ENCODE measurements at places on chromosomes 4 and X. TPM values are rescaled to one million over a fixed set of nuclear protein-coding genes. Genes with fewer than 3 reads are reported as not detected.

DNA sequence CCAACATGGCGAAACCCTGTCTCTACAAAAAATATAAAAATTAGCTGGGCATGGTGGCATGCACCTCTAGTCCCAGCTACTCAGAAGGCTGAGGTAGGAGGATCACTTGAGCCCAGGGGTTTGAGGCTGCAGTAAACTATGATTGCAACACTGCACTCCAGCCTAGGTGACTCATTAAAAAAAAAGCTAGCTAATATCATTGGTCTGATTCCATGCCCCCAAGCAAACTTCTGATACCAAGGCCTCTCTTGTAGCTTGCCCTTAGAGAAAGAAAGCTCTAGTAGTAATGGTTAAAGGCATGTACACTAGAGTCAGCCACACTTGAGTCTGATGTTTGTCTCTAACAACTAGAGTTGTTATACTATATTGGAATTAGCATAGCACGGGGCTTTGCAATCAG lies 32.6 kb upstream of the PHF8 start:
- DNase-seq = no peak

Gene ANOS1
- total RNA-seq = 0.99 TPM

DNA sequence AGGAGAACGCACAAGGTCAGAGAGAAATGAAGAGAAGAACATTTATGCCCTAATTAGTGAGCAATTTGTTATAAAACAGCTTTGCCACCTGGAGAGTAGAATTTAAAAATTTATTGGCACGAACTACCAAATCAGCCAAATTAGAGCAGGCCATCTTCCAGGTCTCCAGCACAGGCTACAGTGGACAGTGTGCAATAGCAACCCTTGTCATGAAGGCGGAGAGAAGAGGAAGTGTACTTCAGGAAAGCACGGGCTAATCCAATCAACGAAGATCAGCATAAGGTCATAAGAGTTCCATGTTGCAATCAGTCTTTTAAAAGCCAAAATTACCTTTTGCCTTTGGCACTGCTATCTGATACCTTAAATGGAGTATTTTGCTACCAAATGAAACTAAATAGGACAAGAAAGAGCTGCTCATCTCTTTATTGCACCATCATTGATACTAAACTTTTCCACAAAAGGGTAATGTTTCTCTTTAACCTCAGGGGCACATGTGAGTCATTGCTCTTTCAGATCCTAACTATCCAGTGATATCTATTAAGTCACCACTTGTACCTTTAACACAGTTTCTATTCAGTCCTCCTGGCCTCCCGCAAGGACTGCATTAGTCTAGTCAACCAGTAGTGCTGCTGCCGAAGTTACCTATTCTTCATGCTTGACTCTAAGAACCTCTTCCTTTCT lies 19.9 kb downstream of the ANK2 start:
- DNase-seq = no peak

DNA sequence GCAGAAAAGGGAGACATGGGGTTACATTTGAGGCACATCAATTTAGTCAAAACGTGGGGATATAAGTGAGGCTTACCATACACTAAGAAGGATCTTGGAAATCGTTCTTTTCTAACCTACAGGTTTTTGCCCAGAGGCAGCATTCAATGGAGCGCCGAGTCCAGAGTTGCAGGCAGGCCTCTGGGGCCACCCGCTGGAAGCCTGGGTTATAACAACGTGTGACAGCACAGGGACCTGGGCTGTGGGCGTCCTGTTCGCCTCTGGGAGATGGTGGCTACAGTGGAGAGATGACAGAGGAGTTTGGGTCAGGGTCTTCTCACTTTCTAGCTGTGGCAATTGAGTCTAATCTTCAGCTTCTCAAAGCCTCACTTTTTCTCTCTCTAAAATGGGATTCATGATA lies 53.9 kb downstream of the ENPP6 start:
- no peak for DNase-seq

- no peak for DNase-seq
Observed at GRCh38 chr4:15455290-15455689, 14.4 kb upstream of the CC2D2A start.

Gene TLR10
- total RNA-seq = not detected

Gene AFAP1
- total RNA-seq = 24.5 TPM

Gene FAM47E
- 0.76 TPM for total RNA-seq

DNA sequence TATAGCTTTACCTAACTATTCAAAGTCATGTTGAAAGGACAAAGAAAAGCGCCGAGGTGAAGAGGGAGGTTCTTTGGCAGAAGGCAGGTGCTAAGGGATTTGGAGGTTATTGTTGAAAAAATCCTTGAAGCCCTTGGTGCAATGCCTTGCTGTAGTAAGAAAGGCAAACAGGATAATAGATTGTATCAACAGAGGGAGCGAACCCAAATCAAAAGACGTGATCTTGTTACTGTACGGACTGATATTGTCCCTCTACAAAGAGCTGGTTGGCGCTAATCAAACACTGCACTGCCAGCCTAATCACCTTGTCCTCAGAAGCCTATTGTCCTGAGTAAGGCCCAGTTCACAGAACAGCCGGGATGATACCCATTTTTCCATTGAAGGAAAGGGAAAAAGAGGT lies 182.9 kb downstream of the ZIC3 start:
- no peak for DNase-seq

Gene ZCCHC18
- total RNA-seq = 6.6 TPM

DNA sequence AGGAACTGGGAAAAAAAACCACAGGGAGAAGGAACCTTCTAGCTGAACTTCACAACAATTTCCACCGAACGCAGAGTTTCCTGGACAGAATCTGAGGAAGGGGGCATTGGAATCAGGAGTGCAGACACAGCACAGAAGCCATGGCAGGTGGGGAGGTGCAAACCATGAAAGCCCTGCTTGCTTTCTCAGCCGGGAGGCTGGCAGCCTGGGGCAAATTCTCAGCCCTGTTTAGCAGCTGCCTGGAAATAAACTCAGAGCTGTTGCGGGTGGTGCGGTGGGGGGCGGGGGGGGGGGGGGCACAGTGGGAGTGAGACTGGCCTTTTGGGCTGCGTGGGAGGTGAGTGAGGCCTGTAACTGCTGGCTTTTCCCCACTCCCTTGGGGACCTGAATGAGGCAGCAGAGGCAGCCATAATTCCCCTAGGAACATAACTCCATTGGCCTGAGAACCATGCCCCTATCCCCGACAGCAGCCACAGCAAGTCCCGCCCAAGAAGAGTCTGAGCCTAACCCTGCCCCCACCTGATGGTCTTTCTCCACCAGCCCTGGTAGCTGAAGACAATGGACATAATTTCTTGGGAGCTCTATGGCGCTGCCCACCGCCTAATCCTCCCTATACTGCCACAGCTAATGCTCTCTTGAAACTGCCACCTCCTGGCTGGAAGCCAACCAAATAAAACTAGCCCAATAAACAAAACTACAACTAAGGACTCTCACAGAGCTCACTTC lies 176.3 kb downstream of the FAM13A start:
- DNase-seq = no peak

Gene TRIM61
- 3.4 TPM for total RNA-seq

All from ovary (tissue), 10 donors.